Peyer's patch (tissue), 4 donors: ENCODE measurements at places on chromosomes 2 and 18. TPM values are rescaled to one million over a fixed set of nuclear protein-coding genes. Genes with fewer than 3 reads are reported as not detected.

The DAW1 gene
- not detected for total RNA-seq

The CFAP65 gene
- total RNA-seq: not detected

The MC4R gene
- not detected for total RNA-seq

The IL36RN gene
- not detected for total RNA-seq

The UPP2 gene
- not detected for total RNA-seq

The BMP10 gene
- not detected for total RNA-seq

The SLC4A5 gene
- total RNA-seq: 14.9 TPM

The CRACDL gene
- total RNA-seq: 13.1 TPM

The ORMDL1 gene
- 73.4 TPM for total RNA-seq

The PECR gene
- 51.4 TPM for total RNA-seq

The DPP4 gene
- 447 TPM for total RNA-seq

The ARHGAP28 gene
- 35.5 TPM for total RNA-seq

The NT5C1B gene
- not detected for total RNA-seq
